ENCODE measurements at places on chromosomes 2 and 18. TPM values are rescaled to one million over a fixed set of nuclear protein-coding genes. Genes with fewer than 3 reads are reported as not detected.

GRCh38 chr18:39994498-39994897, 1960.5 kb upstream of the PIK3C3 start:
- DNase-seq: no peak
- no peaks in the 10 kb centered on the region for H3K4me1 ChIP-seq
- H3K27ac ChIP-seq: no peak overlapping the region
- no peaks in the 10 kb centered on the region for H3K27me3 ChIP-seq
- no peak overlapping the region for H3K4me3 ChIP-seq

The FBXO41 gene
- total RNA-seq: 0.29 TPM

DNA sequence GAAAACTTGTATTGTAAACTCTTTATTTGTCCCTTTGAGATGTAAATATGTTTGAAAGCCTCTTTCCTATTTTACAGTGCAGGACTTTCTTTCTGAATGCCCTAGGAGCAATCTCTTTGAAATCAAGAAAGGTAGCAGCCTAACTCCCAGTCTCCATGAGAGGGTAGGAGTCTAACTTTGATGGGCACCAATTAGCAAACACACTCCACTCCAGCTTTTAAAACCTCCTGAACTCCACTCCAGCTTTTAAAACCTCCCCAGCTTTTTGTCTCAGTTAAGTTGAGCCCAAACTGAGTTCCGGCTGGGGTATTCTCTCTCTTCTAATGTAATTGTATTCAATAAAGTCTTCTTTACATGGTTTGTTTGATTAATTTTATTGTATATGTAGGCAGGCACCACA, 493.7 kb upstream of the CDH7 start:
- H3K36me3 ChIP-seq: no peaks in the 10 kb centered on the region
- peak; percentile 4 for DNase-seq

The NTSR2 gene
- not detected for total RNA-seq

Measured in osteoblast (primary cell).